ENCODE measurements at places on chromosomes 7 and 10.

- DNase-seq, result no peak
These were observed 35.7 kb downstream of the ADK start for GRCh38 chr10:74186678-74187077.

- no peak for DNase-seq
These were observed 23.8 kb downstream of the TCF7L2 start for GRCh38 chr10:112973805-112974204.

GRCh38 chr10:36425131-36425797, 700.1 kb upstream of the ANKRD30A start:
- DNase-seq, result no peak

- no peak for DNase-seq
These were observed 47.3 kb upstream of the BHLHA15 start for GRCh38 chr7:98163704-98164494.

- no peak for DNase-seq
These were observed 16.7 kb upstream of the CLIP2 start for GRCh38 chr7:74272305-74273038.

GRCh38 chr7:34067005-34067778, 161.9 kb downstream of the BMPER start:
- no peak for DNase-seq

- DNase-seq, result no peak
These were observed 39.8 kb downstream of the CDC123 start for GRCh38 chr10:12235796-12236195.

GRCh38 chr10:60464659-60465058, 75.0 kb upstream of the ANK3 start:
- DNase-seq, result no peak

DNA sequence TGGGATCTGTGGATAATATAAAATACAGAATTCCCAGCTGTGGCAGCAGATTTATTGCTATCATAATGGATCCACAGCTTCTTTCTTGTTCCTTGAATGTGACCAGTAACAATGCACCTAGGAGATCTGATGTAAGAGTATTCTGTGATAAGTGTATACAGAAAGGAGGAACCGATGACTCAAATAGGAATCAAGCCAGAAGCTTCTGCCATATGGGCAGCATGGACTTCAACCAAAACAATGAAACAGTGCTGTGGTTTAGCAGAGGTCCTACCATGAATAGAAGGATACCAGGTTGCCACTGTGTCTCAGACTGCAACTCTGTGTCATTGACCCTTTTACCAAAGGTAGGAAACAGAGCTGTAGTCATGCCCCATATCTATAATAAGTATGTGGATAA, 81.8 kb downstream of the PTPRZ1 start:
- DNase-seq, result no peak

DNA sequence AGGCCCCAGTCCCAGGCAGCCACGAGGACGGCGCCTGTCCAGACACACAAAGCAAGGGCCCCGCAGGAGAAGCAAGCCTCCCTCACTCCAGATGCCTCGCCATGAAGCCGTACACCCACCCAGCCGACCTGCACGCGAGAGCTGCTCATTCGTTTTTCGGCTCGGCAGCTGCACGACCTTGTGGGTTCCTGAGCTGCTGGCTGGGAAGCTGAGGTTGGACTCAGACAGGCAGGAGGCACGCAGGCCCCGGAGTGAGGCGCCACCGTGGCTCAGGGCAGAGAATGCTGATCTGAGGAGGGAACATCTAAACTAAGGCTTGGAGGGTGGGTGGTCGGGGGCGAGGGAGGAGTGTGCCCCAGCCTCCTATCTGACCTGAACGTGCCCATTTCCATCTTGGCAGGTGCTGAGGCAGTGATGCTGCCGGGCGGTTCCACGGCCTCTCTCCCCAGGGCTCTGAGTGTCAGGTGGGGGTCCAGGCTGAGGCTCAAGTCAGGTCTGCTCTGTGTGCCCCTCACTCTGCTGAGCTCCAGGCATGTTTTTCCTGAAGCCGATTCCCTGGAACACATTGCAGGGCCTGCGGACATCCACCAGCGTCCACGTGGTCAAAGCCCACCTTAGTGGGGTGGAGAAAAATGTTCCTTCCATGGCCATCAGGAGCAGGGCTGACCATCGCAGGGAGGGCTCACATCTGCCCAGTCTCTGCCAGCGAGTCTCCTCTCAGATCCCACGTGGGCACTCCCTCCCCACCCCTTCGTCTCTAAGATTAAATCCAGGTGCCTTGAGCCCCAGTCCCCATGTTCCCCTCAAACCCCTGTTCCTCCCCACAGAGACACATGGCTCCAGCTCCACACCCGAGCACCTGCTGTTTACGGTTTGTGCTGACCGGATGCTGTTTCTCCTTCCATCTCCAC, 28.1 kb upstream of the FAM20C start:
- DNase-seq, result no peak

DNA sequence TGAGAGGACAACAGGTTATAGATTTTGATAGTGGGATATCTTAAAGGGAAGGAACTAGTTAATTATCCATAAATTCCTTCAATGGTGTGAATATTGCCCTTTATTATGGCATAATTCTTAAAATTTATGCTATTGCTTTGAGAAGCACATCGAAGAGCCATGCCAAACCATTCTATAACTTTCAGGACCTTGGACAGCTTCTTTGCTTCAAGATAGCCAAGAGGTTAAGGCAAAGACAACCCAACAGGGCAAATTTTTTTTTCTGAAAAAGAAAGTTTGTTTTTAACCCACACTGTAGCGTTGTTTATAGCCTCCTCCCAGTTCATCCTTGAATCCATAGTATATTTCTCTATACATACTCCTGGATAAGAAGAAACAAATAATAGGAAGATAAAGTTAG, 103.2 kb downstream of the NRG3 start:
- no peak for DNase-seq

DNA sequence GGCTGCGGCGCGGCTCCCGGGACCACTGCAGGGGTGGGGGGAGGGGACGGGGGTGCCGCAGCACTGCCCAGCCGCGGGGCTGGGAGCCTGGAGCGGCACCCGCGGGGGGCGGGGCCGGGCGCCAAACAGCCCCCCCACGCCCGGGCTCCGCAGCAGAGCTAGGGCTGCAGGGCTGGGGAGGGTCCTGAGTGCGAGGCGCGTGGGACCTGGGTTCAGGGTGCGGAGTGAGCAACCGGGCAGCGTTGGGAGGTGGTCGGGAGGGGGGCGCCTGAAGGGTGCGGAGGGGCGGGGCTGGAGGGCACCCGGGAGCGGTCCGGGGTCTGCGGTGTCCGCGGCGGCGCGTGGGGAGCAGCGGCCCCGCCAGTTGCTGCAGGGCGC, 528 bp downstream of the CAMK2G start:
- no peak for DNase-seq

All from stimulated activated CD8-positive, alpha-beta memory T cell treated with anti-CD3 and anti-CD28 coated beads, Interleukin-4, amount 100 ng/mL, for 1 hour (primary cell).